ENCODE measurements at places on chromosomes 7 and 10. TPM values are rescaled to one million over a fixed set of nuclear protein-coding genes. Genes with fewer than 3 reads are reported as not detected.

DNA sequence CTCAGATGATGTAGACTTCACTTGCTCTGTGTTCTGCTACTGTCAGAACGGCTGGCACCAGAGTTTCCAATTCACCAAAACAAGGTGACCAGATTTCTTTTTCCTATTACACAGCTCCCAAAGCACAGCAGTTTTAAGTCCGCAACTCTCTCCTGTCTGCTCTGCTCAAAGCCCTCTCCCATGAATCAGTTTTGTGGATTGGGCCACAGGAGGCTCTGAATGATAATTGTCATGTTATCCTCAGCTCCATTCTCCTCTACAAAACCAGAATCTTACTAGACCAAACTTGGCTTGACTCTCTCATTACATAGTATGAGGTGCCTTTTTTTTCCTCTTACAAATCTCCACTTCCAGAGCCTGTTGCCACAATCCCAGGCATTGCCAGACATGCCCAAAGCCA is 223.5 kb downstream of the SNX13 start:
- no peak overlapping the region for H3K4me3 ChIP-seq
- H3K27me3 ChIP-seq, result no peaks in the 10 kb centered on the region
- DNase-seq, result no peak
- H3K27ac ChIP-seq, result no peak overlapping the region
- H3K4me1 ChIP-seq, result no peaks in the 10 kb centered on the region

DNA sequence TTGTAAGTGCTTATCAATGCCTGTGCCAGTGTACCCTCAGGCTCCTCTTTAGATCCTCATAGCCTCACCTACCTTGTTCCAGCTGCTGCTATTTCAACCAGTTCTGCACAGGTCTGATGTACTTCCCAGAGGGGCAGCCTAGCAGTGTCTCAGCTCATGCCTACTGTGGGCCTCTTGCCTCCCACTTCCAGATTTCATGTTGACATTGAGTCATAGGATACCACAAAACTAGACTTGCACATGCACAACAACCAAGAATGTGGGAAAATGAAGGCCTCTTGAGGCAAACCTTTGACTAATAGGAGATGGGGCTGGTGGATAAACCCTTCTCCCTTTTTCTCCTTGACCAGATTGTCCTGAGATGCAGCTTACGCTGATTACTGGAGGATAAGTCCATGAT is 31.0 kb downstream of the PON3 start:
- no peak for DNase-seq
- H3K27me3 ChIP-seq, result peaks cover 4% of the 10 kb centered on the region
- H3K4me1 ChIP-seq, result no peaks in the 10 kb centered on the region

DNA sequence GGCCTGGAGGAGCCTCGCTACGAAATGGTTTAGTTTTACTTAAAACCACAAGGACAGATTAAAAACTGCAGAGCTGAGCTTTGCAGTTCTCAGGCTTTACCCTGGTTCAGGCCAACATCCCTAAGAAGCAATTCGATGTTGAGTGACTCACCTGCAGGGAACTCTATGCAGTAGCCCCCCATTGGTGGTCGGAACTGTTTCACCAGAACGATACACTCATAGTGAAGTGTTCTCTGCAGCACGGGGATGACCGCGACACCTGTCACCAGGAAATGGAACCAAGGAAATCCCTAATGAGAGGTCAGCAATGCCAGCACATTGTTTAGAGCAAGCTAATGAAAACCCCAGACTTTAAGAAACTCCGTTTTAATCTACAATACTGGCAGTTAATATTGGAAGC is 18.0 kb downstream of the NUDT5 start:
- peaks cover 30% of the 10 kb centered on the region for H3K36me3 ChIP-seq
- H3K27ac ChIP-seq, result peak overlapping the region; percentile 52
- DNase-seq, result peak; percentile 27
- H3K4me1 ChIP-seq, result peaks cover 21% of the 10 kb centered on the region
- no peak overlapping the region for H3K4me3 ChIP-seq
- H3K27me3 ChIP-seq, result no peaks in the 10 kb centered on the region

DNA sequence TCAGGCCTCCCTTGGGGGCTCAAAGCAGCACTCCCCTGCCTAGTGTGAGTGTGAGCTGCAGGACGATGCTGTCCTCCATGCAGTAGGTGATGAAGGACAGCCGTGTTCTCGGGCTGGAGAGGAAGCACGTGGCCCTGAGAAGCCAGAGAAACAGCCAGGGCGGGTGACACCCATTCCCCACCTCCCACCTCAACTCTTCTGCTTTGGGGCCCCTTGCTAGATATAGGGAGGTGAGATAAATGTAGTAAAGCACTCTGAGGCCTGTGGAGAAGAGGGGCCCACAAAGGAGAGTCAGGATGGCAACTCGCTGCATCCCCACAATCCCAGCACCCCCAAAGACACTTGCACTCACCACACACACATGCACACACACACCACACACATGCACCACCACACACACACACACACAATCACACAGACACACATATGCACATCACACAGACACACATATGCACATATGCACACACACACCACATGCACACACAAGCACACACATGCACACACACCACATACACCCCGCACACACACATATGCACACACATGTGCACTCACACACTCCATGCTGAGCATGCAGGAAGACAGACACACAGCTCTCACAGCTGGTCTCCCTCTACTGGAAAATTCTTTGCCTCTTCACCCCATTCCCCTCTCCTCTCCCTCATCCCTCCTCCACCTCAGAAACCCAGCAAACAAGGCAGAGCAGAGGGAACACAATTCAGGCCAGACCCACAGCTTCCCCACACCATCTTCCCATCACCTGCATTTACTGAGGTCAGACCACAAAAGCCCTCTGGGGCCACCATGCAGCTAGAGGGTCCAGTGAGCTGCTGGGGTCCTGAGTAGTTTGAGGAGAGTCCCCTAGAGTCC is 30.5 kb downstream of the ANXA8 start:
- peaks cover 8% of the 10 kb centered on the region for H3K27me3 ChIP-seq
- peaks cover 10% of the 10 kb centered on the region for H3K4me1 ChIP-seq
- H3K4me3 ChIP-seq, result no peak overlapping the region
- DNase-seq, result no peak
- H3K27ac ChIP-seq, result no peak overlapping the region

The HTR7 gene
- not detected for total RNA-seq

DNA sequence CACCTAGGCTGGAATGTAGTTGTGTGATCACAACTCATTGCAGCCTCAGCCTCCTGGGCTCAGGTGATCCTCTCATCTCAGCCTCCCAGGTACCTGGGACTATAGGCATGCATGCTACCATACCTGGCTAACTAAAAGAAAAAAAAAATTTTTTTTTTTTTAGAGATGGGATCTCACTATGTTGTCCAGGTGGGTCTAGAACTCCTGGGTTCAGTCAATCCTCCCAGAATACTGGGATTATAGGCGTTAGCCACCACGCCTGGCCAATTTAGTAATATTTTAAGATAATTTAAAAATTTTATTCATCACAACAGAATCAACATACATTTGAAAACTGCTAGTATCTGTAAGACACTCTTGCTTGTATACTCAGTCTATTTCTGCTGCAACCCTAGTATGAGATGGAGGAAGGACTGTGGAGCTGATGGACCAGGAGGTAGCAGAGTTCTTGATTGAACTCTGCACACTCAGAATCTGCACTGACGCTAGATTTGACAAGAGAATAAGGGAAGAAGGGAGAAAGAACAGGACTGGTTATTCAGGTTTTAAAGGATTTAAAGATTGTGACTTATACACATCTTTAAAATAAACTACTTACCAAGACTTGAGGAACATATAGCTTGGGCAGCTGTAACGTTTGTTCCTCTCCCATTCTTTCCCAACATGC is 57.6 kb downstream of the VCL start:
- H3K4me1 ChIP-seq, result peaks cover 27% of the 10 kb centered on the region
- no peaks in the 10 kb centered on the region for H3K36me3 ChIP-seq
- no peak for DNase-seq
- peak overlapping the region; percentile 89 for H3K27ac ChIP-seq

The CPN1 gene
- total RNA-seq, result not detected

- H3K4me3 ChIP-seq, result no peak overlapping the region
- no peak overlapping the region for H3K27ac ChIP-seq
- no peaks in the 10 kb centered on the region for H3K27me3 ChIP-seq
- no peak for DNase-seq
- peaks cover 13% of the 10 kb centered on the region for H3K36me3 ChIP-seq
- H3K4me1 ChIP-seq, result peaks cover 35% of the 10 kb centered on the region
Observed at GRCh38 chr7:100685049-100685605, 8.9 kb downstream of the GIGYF1 start.

The ATP6V0A4 gene
- not detected for total RNA-seq

- H3K36me3 ChIP-seq, result no peaks in the 10 kb centered on the region
- no peak overlapping the region for H3K27ac ChIP-seq
- peaks cover 4% of the 10 kb centered on the region for H3K27me3 ChIP-seq
- no peak for DNase-seq
Observed at GRCh38 chr7:137577184-137577583, 233.7 kb upstream of the PTN start.

GRCh38 chr7:116188-116981 is 76.0 kb upstream of the FAM20C start:
- no peaks in the 10 kb centered on the region for H3K36me3 ChIP-seq
- H3K27ac ChIP-seq, result no peak overlapping the region
- no peak overlapping the region for H3K4me3 ChIP-seq
- no peak for DNase-seq

DNA sequence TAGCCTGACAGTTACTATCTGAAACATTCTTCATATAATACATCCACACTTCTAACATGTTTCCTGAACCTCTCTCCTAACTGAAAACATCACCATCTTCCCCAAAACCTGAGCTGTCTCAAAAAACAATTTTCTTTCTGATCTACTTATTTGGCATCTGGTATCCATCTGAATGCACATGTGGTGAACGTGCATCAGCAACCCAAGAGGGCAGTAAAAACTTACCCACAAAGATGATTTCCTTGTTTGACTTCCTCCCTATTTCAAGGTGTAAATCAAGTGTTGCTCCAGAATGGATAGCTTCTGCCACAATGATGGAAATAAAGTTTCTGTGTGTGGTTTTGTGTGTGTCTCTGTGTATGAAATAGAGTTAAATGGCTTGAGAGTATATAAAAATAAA is 500.4 kb downstream of the MAGI2 start:
- no peak overlapping the region for H3K27ac ChIP-seq
- no peaks in the 10 kb centered on the region for H3K4me1 ChIP-seq
- H3K27me3 ChIP-seq, result no peaks in the 10 kb centered on the region
- H3K36me3 ChIP-seq, result no peaks in the 10 kb centered on the region
- DNase-seq, result no peak

GRCh38 chr10:47061776-47062175 is 150.5 kb downstream of the PTPN20 start:
- H3K4me3 ChIP-seq, result no peak overlapping the region
- no peaks in the 10 kb centered on the region for H3K36me3 ChIP-seq
- no peak overlapping the region for H3K27ac ChIP-seq
- no peaks in the 10 kb centered on the region for H3K27me3 ChIP-seq

DNA sequence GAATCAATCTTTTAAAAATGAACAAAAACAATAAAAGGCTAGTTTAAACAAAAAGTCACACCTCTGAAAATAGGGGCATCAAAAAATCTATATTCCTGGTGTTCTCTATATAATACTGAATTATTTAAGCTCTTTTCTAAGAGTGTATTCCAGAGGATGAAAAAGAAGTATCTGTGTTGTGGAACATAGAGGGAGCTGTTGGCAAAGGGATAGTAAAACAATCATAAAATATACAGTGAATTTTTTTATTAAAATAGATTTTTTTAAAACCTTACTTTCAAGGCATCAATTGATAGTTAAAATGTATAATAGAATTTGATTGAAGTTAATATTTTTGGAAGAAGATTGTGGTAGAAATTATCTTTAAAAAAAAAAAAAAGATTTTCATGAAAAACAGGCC is 1409.1 kb upstream of the CELF2 start:
- H3K4me3 ChIP-seq, result no peak overlapping the region
- H3K27ac ChIP-seq, result no peak overlapping the region
- no peak for DNase-seq

The GIMAP5 gene
- total RNA-seq, result 40.7 TPM

DNA sequence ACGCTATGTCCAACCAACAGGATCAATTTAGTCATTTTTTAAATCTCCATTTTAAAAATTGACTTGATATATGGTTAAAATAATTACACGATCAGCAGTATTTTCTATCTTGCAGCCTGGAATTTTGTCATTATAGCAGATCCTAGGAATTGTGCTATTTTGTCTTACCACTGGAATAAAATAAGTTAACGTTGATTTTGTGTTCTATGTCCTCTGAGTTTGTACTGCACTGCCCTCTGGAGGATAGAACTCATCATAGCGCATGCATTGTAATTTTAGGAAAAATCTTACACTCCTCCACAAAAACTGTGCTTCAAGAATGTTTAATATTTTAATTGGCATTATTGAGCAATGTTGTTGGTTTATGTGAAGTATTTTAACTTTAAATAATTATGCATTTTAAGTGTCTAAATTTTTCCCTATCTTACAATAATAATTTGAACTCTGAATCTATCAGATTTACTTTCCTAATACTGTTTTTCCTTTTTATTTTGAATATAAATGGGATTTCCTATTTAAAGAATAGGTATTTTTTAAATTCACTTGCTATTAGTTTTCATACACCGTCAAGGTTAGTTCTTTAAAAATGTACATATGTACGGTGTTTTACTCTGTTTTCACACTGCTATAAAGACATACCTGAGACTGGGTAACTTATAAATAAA is 220.1 kb downstream of the PPP1R3A start:
- H3K4me1 ChIP-seq, result no peaks in the 10 kb centered on the region
- no peak overlapping the region for H3K27ac ChIP-seq
- peak; percentile 7 for DNase-seq
- peaks cover 1% of the 10 kb centered on the region for H3K27me3 ChIP-seq

The OPN4 gene
- not detected for total RNA-seq

DNA sequence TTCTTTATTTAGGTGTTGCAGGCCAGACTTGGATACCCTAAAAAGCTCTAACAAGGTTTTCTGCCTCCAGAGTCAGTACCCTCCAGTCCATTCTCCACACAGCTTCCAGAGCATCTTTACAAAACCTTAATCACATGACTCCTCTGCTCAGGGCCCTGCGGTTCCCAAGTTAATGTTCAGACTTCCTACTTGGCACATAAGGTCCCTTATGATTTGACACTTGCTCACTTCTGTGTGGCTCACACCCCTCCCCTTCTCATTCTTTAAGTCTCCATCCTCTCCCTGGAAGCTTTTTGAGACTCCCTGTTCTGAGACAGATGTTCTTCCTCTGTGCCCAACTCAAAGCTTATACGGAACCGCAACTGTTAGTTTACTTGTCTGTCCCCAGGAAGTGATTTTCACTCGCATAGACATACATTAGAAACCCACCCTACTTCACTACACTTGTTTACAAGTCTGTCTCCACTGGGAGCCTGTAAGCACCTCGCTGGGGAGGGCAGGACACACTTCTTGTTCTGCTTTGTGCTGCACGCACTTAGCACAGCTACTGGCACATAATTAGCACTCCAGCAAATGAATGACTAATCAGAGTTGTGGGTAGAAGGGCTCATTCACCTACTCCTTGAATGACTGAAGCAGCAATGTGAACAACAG is 154.3 kb upstream of the LAMB4 start:
- peaks cover 22% of the 10 kb centered on the region for H3K4me1 ChIP-seq
- no peaks in the 10 kb centered on the region for H3K36me3 ChIP-seq
- H3K27ac ChIP-seq, result peak overlapping the region; percentile 65

The GPER1 gene
- total RNA-seq, result 0.18 TPM
